ENCODE measurements at places on chromosomes 2 and 18.

- DNase-seq, result no peak
These were observed 160.0 kb downstream of the NDUFA10 start for GRCh38 chr2:239865059-239865639.

DNA sequence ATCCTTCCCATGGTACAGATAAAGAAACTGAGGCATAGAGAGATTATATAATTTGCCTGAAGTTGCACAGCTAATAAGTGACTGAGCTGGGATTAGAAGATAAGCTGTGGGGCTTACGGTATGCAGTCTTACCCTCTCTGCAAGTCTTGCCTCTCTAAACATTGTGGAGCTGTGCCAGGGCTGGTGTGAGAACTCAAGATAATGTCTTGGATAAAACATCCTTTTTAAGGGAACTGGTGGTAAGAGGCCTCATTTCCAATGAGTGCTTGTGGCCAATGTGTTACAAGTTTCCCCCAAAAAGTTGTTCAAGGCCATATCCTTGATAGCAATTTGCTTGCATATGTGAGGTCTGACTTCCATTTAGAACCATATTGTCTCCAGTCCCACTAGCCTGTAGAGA lies 84.3 kb upstream of the ETAA1 start:
- DNase-seq, result no peak

DNA sequence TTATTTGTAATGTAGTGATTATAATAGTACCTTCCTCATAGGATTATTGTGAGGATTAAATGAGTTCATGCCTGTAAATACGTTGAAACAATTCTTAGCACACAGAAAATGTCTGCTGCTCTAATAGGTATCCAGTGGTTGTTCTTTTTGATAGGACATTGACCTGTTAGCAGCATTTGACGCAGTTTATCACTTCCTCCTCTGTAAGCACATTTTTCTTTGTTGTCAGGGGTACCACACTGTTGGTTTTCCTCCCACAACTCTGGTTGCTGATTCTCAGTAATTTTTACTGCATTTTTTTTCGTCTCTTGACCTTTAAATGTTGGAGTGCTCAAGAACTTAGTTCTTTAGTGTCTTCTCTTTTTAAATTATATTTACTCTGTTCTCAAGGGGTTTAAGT lies 15.4 kb downstream of the PPM1B start:
- no peak for DNase-seq

DNA sequence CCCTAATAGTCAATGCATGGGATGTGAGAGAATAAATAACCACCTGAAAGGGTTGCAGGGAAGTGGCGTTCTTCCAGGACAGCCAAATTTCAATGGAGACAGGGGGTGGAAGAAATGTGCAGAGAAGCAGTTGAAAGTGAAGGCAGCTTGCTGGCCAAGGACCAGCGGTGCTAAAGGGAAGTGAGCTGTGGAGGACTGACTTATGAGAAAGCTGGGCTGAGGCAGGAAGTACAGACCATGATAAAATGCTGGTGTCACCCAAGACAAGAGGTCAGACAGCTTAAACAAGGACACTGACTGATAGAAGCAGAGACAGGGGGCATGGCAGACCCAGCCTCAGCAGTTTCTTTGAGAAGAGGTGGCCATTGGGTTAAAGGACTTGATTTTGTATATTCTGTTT lies 106.7 kb downstream of the DTNB start:
- DNase-seq, result no peak

GRCh38 chr2:45918463-45919159 lies 267.1 kb downstream of the PRKCE start:
- no peak for DNase-seq

- DNase-seq, result no peak
These were observed 273.8 kb upstream of the SLC14A2 start for GRCh38 chr18:45341454-45341853.

GRCh38 chr18:79764131-79764530 lies 33.6 kb upstream of the KCNG2 start:
- DNase-seq, result no peak

DNA sequence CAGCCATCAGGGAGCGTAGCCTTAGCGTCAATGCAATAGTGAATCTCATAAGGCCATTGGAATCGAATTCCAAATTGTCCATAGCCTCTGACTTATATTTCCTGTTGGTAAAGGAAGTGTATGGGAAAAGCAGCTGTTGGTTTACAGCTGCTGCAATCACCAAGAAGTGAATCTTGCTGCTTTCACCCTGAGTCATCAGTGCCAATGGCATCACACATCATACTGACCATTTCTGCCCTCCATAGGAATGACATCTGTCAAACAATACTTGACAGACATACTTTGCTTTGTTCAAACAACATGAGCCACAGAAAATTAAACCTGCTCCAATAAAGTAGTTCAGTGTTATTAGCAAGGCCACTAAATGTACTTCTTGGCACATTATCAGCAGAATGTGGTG lies 111.2 kb upstream of the KLHL29 start:
- DNase-seq, result peak; percentile 54

DNA sequence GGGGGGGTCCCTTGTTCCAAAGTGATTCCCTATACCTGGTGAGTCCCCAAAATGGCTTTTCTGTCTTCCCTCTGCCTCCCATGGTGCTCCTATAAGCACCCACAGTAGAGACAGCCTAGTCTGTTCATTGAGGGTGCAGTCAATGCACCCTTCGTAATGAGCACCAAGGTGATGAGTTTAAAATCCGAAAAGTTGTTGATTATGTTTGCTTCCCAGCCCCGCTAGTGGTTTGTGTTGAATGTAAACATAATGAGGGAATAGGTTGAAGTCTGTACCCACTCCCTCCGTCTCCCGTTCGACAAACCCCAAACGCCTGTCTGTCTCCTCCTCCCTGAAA lies 2.3 kb downstream of the FOSL2 start:
- no peak for DNase-seq

DNA sequence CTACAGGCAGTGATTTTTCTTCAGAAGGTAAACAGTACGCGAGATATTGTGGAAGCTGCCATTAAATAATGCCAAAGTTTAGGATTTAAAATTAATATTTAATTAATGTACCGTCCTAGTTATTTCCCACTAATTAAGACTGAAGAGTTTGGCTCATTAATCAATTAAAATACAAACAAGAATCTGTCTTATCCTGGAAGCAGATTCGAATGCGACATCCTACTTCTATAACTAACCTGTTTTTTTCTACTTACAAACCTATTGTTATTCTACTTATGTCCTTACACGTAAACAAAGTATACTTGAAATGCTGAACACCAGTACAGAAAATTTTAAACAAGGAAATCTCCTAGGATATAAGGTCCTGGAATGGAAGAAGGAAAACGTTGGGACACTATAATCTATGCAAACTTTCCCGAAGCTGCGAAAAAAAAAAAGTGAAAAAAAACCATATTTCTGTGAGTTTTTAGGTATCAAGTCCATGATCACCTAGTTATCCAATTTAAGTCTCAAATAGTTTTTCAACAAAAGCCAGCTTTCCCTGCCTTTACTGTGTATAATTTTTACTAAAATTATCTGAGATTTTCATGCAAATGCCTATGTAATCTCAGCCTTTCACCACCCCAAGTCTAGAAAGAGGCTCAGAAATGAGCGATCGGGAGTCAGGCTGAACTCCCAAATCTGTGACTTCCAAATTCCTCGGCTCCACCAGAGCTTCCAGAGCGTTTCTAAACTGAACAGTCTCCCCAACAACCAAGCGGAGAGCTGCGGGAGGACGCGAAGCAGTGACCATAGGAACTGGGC lies 1.2 kb upstream of the C2orf15 start:
- DNase-seq, result peak; percentile 7

DNA sequence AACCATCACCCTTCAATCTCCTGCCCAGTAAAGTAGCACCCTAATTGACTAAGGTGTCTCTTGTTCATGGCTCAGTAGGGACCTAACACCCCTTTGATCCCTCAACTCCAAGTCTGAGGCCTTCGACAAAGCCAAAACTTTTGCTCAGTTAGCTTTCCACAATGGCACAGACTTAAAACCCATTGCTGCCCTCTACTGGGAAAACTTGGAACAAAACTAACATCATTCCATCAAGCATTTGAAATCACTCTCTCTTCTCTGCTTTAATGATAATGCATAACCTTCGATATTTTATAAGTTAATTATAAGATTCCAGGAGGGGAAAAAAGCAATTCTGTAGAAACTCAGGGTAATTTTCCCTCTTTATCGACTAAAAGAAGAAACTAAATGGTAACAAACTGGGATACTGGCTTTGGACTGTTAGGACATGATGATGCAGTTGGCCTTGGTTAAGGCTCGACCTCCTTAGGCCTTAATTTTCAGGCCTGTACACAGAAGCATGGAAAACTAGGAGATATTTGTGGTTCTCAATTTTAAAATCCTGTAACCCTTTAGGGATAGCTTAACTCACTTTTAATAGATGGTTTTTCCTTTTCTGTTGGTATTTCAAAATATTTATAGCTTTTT lies 127.8 kb downstream of the STK39 start:
- peak; percentile 5 for DNase-seq

- DNase-seq, result peak; percentile 30
These were observed 58.6 kb downstream of the SP110 start for GRCh38 chr2:230161184-230161583.

GRCh38 chr2:126602334-126602733 lies 53.6 kb upstream of the GYPC start:
- DNase-seq, result no peak

DNA sequence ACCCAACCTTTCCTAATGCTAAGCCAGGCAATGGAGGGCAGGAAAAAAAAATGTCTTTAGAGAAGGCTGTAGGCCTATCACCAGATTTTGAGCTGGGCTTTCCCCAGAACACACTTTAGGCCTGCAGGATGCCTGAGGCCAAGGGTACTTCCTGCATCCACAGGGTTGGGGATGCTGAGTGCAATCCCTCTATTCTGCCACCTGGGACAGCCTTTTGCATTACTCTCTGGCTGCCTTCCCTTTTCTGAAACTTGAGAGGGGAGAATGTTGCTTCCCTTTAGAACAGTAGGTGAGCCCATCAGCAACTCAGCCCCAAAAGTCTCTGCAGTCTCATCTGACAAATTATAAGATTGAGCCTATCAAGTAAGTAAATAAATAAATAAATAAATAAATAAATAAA lies 195.2 kb downstream of the SLC8A1 start:
- DNase-seq, result no peak

- no peak for DNase-seq
These were observed 33.4 kb upstream of the KLHL29 start for GRCh38 chr2:23351388-23352141.
